ENCODE measurements at places on chromosomes 7 and 10.

DNA sequence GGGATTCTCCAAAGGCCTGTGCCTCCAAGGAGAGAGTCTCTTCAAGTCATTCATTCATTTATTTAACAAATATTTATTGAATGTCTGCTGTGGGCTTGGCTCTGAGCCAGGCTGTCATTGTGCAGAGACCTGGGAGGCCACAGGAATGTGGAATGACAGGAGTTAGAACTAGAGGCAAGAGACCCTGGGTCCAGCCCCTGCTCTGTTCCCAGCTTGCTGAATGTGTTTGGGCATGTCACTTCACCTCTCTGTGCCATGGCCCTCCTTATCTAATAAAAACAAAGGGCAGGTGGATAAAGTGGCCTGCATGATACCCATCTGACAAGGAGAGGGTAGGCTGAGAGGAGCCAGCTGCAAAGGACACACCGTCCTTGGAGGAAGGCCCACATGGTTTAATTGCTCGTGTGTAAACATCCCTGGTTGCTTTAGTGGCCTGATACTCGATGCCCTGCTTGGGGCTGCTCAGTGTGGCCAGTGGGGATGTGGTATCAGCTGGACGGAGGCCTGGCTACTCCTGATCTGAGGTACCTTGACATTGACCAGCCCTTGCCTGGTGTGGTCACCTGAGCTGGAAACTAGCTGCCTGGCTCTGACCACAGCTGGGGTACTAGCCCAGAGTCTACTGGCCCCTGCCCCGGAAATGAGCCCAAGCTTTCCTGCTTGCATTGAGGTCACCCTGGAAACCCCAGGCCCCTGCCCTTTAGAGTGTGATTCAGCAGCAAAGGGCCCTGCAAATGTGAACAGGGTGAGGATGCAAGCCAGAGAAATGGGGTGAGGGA is 116.2 kb downstream of the CDH23 start:
- no peak for DNase-seq

GRCh38 chr7:21746949-21747348 is 198.8 kb downstream of the CDCA7L start:
- no peak for DNase-seq

- no peak for DNase-seq
These were observed 17.5 kb downstream of the ATP6V1F start for GRCh38 chr7:128879939-128880746.

DNA sequence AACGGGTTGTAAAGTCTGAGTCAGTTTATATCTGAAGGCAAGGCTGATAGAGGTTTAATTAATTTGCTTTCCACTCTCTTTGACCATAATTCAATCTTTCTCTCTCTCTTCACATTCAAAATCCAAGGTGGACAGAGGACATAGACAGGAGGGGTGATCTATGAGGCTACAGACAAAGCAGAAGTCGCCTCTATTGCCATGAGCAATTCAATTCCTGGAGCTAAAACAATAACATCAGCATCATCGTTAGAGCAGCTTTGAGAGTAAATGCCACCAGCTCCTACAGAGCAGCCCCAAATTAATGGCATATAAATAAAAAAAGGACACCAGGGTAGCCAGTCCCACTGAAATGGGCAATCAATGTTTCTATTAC is 93.2 kb downstream of the DGKI start:
- DNase-seq: no peak

GRCh38 chr7:123616223-123616622 is 14.6 kb downstream of the ASB15 start:
- no peak for DNase-seq

DNA sequence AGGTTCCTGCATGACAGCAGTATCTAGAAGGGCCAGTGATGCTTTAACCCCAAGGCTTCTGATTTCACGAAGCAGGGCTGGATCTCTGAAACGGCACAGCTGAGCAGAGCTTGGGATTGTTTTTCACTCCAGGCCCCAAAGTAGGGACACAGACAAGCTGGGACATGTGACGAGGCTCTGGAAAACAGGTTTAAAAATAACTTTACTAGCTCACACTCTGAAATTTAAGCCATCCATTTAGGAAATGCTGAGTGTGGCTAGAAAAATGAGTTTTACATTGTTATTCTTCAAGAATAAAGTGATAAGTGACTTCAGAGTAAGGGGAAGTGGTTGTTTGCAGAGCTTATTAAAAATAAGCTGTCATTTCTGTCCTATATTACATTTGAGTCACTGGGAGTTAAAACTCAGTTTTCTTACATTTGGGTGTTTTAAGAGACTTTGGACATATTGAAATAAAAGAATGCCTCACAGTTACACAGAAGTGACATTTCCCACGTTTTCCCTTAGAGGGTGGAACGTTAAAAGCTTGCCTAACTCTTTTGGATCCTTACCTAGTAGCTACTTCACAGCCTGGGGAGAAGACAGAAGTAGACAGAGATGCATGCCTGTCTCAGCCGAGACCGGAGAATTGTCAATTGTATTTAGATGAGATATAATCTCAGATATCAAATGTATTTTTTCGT is 107.8 kb downstream of the GALNT17 start:
- DNase-seq: no peak

DNA sequence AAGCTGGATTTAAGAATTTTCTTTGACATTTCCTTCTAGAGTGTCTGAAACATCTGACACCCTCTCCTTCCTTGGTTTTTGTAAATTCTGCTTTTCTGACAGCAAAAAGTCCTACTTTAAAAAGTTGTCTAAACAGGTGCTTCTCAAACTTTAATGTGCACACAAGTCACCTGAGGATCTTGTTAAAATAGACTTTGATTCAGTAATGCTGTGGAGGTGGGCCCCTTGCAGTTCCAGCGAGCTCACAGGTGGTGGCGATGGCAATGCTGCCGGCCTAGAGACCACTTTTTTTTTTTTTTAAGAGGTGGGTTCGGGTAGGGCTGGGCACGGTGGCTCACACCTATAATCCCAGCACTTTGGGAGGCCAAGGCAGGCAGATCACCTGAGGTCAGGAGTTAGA is 77.1 kb downstream of the ABCC2 start:
- DNase-seq: no peak

GRCh38 chr10:86647773-86648703 is 6.3 kb upstream of the OPN4 start:
- DNase-seq: no peak

DNA sequence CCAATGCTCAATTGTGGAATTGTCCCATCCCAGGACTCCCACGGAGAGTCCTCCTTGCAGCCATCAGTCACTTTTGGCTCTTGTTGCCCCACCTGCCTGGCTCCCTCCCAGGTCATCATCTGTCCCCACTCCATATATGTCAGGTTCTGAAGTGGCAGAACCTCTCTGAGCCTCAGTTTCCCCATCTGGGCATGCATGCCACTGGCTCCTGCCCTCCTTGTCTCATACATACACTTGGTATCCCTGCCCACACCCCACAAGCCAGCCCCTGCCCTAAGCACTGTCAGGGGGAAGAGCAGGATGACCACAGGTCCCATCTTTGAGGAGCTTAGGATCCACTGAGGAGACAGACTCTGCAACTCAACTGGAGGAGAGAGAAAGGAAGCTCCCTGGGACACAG is 156.9 kb downstream of the GRID1 start:
- no peak for DNase-seq

DNA sequence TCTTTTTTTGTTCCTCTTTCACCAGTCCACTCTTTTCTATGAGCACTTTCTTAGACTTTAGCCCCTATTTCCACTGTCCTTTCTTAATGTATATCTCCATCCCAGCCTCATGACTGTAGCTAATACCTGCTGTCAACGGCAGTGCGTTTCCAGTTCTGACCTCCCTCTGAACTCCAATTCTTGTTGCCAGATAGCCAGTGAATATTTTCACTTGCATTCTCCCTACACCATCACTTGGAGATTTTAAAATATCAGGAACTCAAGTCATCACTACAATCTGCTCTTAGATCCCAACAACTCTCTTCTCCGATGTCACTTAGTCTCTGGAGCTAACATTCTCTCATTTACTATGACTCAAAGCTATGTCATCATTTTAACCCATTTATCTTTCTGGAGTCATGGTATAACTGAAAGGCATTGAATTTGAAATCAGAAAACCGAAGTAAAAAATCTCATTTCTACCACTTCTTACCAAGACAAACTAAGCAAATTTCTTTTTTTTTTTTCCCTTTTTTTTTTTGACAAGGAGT is 5.1 kb upstream of the SLC16A12 start:
- DNase-seq: no peak

- no peak for DNase-seq
These were observed 145.0 kb downstream of the ADAM12 start for GRCh38 chr10:126243306-126243705.

DNA sequence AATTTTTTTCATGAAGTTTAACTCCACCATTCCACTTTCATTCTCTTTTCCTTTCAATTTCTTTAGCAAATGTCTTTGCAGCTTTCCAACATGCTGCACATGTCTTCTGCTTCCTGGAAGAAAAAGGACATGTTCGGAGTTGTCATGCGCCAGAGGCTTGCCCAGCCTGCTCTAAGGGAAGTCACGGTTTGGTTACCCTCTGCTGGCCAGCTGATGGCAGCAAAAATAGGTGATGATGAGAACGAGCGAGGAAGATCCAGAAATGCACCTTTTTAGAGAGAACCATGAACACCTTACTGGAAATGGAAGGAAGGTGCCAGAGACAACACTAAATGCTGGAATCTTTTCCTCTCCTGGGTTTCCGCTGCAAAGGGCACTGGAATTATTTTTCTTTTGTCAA is 4.9 kb upstream of the ZSCAN21 start:
- no peak for DNase-seq

GRCh38 chr10:46325021-46325420 is 38.2 kb downstream of the ANTXRL start:
- no peak for DNase-seq

Measured in activated CD8-positive, alpha-beta memory T cell treated with anti-CD3 and anti-CD28 coated beads, Interleukin-2, amount 50 U/mL, for 4 hours (primary cell).